ENCODE measurements at places on chromosomes 12 and 14.

- no peak for DNase-seq
These were observed 5.5 kb downstream of the ERP29 start for GRCh38 chr12:112018571-112019237.

DNA sequence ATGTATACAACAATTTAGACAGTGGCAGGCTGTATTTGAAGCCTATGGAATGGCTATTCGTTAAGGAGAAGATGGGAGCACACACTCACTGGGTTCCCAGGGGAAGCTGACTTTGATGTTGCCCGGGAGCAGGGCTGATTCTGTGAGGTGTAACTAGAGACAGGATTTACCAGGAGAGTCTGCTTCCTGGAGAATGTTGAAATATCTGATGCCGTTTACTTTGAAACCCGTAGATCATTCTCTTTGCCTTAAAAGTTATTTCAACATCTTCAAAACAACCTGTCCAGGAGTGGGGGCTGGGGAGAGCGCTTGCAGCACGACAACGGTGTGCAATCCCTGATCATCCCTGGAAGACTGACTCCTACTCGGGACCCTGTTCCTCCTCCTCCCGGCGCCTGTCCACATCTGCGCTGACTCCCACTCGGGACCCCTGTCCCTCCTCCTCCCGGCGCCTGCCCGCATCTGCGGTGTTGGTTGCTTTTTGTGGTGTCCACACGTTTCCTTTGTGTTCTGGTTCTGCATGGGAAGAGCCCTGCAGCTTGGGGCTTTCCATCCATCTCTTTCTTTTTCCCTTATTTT, 72.6 kb downstream of the AACS start:
- DNase-seq, result no peak

DNA sequence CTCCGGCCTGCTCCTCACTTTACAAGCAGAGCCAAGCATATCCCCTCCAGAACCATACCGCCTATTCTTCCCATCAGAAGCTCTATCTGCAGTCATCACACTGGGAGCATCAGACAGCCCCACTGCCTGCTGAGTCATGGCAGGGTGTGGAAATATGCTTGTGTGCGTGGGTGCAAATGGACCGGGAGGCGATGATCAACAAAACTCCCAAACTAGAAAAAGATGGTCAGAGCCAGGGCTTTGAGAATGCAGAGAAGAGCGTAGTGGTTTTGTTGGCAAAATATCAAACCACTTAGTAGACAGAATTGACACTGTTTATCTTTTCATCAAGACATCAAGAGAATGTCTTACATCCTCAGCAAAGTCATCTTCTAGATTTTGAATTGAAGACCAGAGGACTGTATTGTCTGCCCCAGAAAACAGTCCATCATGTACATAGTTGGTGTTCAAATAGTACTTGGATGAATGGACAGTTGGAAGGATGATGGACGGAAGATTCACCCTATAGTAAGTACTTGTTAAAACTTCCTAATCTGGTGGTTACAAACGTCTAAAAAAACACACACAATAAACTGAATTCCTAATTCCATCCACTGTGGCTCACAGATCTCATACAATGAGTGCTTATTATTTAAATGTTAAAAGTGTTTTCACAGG, 54.9 kb downstream of the VWF start:
- DNase-seq, result no peak

GRCh38 chr12:94644141-94644979, 6.0 kb downstream of the TMCC3 start:
- peak; percentile 48 for DNase-seq

DNA sequence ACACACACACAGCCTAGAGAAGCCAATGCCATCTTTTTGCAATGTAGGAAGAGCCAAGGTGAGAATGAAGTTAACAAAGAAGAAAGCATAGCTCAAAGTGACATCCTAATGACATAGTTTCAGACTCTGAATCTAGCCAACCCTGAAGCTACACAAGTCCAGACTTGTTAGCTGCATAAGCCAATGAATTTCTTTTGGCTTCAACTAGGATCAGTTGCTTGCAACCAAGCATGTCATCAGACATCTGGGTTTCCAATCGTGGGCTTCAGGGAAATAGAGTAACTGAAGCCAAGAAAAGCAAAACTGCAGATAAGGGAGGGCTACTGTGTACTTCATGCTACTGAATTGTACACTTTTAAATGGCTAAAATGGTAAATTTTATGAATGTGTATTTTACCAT, 4.4 kb upstream of the GPHN start:
- DNase-seq, result peak; percentile 28
